ENCODE measurements at places on chromosomes 11 and 22.
A peak's percentile ranks its signal among the peaks of the same experiment; 100 is the strongest.

GRCh38 chr11:115462757-115463156 lies 41.5 kb downstream of the CADM1 start:
- no peaks in the 10 kb centered on the region for H3K4me1 ChIP-seq
- no peaks in the 10 kb centered on the region for H3K36me3 ChIP-seq
- H3K4me3 ChIP-seq = no peak overlapping the region
- H3K27me3 ChIP-seq = no peaks in the 10 kb centered on the region
- no peak overlapping the region for H3K27ac ChIP-seq

DNA sequence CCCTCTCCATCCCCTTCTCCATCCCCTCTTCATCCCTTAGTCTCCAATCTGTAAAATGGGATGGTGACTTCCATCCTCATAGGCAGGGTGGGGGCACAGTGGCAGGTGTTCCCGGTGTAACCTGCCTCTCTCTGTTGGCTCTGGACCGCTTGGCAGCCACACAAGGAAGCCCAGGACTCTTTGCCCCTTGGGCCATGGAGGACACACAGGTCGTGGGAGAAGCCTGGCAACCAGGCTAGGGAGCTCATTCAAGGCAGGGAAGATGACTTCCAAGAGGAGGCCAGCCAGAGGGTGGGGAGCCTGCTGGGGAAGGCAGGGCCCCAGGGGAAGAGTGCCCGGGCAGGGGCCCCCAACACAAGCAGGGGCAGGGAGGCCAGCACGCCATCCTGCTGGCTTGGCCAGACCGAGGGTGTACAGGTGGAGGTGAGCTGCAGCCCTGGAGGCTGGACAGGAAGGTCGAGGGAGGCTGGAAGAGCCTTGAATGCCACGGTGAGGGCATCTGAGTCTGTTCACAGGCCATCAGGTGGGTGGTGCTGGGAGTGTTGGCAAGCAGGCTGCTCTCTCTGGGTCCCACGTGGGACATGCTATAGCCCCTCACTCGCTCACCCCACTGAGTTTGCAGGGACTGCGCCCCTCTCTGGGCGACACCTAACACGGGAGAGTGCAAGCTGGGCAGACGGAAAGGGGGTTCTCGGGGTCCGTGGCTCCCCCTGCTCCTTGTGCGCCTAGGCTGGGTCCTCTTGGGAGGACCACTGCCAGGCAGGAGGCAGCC lies 15.5 kb upstream of the CTSD start:
- H3K27ac ChIP-seq = no peak overlapping the region
- no peaks in the 10 kb centered on the region for H3K27me3 ChIP-seq
- H3K4me3 ChIP-seq = no peak overlapping the region
- no peaks in the 10 kb centered on the region for H3K36me3 ChIP-seq
- no peaks in the 10 kb centered on the region for H3K4me1 ChIP-seq

DNA sequence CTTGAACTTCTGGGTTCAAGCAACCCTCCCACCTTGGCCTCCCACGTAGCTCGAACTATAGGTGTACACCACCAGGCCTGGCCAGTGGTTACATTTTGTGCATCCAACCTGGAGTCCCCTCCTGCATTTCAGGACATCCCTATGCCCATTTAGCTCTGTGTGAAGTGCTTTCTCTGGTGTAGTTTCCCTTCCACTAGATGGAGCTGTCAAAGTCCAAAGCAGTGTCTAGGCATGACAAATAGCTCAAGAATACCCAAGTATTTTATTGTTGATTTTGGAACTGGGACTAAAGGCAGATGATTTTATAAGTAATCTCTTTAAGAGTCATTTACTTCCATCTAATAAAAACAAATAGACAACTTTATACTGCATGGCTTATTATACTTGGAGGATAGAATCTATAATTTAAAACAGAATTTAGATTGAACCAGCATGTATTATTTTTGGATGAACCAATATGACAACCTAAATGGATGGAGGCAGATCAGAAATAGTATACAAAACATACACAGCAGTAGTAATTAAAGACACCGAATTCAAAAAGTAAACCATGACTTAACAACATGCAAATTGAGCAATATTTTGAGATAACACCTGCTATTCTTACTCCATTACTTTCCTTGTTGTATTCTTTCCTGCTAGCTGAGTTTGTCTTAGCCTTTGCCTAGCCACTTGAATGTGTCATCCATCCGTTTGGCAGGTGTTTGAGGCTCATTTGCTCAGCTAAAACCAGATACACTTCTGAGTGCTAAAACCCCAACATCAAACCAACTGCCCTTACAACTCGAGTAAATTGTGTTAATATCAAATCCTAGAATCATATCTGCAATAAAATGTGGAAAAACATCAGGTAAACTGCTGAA lies 37.7 kb downstream of the EIF4ENIF1 start:
- DNase-seq = no peak
- H3K4me3 ChIP-seq = no peak overlapping the region
- H3K27ac ChIP-seq = no peak overlapping the region
- H3K27me3 ChIP-seq = no peaks in the 10 kb centered on the region

GRCh38 chr11:43694477-43694876 lies 13.9 kb downstream of the HSD17B12 start:
- no peaks in the 10 kb centered on the region for H3K4me1 ChIP-seq
- no peak overlapping the region for H3K4me3 ChIP-seq
- no peak overlapping the region for H3K27ac ChIP-seq

DNA sequence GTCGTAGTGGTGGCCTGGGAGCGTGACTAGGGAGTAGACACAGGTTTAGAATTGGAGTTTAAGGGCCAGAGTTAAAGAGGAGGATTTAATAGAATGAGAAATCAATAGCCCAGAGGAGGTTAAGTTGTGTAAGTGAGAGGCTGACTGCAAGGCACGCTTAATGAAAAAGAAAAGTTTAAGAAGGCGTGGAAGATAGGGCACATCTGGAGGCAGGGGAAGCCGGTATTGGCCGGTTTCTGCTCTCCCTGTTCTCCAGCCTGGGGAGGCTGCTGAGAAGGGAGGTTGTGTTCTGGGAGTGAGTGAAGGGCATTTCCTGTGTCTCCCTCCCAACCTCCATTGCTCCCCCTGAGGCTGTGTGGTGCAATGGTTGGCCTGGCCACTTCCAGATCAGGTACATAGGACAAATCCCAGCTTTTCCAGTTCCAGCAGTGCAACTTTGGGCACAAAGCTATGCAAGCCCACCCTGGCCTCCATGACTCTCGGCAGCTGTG lies 6.3 kb downstream of the GRIK4 start:
- no peak overlapping the region for H3K4me3 ChIP-seq
- no peaks in the 10 kb centered on the region for H3K36me3 ChIP-seq
- no peaks in the 10 kb centered on the region for H3K27me3 ChIP-seq
- H3K27ac ChIP-seq = no peak overlapping the region
- DNase-seq = peak; percentile 27
- H3K4me1 ChIP-seq = no peaks in the 10 kb centered on the region

DNA sequence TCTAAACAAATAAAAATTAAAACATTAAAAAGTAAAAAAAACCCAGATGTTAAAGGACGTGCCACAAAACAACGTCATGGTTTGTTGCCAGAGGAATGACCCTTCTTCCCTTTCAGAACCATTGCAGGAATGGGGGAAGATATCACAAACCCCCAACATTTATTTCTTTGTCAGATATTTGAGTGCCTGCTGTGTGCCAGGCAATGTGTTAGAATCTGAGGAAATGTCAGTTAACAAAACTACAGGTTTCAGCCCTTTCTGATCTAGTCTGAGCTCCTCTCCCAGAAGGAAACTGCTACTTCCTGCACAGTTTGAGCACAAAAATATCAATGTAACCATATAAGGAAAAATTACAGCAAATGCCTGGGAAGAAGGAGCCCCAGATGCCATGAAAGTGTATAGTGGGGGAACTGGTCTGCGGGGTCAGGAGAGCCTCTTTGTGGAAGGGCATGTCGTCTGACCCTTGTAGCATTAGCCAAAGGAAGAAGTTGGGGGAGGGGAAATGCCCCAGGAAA lies 7.1 kb upstream of the NHERF4 start:
- no peaks in the 10 kb centered on the region for H3K27me3 ChIP-seq
- no peak for DNase-seq
- H3K4me3 ChIP-seq = no peak overlapping the region
- no peaks in the 10 kb centered on the region for H3K4me1 ChIP-seq

GRCh38 chr22:43554259-43554636 lies 142.4 kb downstream of the MPPED1 start:
- no peaks in the 10 kb centered on the region for H3K27me3 ChIP-seq
- H3K36me3 ChIP-seq = no peaks in the 10 kb centered on the region
- H3K4me1 ChIP-seq = no peaks in the 10 kb centered on the region
- H3K27ac ChIP-seq = no peak overlapping the region
- no peak for DNase-seq

DNA sequence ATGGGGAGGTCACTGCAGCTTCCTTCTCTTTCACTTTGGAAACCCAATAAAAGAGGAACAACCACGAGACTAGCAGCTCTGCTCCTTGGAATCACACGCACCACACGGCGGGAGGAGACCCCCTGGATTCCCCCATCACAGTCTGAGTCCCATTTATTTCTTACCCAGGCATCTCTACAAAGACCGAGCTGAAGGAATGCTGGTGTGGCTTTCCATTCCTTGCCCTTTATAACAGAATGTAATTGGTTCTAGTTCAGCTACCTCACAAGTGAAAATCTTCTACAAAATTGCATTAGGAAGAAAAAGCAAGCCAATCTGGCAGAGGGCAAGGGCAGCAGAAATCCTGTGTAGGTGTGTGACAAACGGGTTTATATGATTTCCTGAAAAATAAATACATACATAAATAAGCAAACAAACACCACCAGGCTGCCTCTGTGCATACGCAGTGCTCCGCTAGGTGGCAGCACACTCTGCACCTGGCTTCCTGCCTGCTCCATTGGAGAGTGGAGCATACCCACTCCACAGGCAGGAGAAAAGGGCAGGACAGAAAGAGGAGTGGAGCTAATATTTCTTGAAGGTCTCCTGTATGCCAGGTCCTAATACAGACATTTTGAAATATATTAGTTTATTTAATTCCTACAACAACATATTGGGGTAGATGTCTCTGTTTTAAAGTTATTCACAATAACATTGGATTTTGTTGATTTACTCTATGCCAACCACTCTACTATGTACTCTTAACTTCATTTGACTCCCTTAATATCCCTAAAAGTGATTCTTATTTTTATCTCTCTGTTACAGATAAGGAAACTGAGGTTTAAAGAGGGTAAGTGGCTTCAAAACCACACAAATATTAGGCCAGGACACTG lies 673.1 kb downstream of the KCNA4 start:
- no peaks in the 10 kb centered on the region for H3K27me3 ChIP-seq
- no peaks in the 10 kb centered on the region for H3K36me3 ChIP-seq
- no peak overlapping the region for H3K27ac ChIP-seq
- no peak for DNase-seq
- no peaks in the 10 kb centered on the region for H3K4me1 ChIP-seq

- peaks cover 44% of the 10 kb centered on the region for H3K4me1 ChIP-seq
- H3K36me3 ChIP-seq = no peaks in the 10 kb centered on the region
- peak; percentile 42 for DNase-seq
- peak overlapping the region; percentile 89 for H3K27ac ChIP-seq
Measured at GRCh38 chr11:43992183-43992582, 49.7 kb downstream of the C11orf96 start.

DNA sequence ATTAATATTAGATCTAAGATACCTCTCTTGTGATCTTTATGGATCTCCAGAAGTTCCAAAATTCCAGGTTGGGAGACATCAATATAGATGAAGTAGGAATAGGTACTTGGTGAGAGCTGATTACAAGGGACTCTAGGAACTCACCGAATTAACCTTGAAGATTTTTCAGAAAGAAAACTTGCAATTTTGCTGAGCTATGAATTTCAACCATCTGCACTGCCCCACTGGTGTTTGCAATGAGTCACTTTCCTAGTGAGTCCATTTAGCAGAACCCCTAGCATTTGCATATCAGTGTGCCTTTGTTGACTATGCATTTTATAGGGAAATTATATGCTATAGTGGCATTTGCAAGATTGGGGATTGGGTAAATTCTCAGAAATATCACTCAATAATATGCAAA lies 122.0 kb downstream of the CTNND1 start:
- H3K27ac ChIP-seq = no peak overlapping the region
- H3K27me3 ChIP-seq = no peaks in the 10 kb centered on the region
- H3K36me3 ChIP-seq = no peaks in the 10 kb centered on the region

DNA sequence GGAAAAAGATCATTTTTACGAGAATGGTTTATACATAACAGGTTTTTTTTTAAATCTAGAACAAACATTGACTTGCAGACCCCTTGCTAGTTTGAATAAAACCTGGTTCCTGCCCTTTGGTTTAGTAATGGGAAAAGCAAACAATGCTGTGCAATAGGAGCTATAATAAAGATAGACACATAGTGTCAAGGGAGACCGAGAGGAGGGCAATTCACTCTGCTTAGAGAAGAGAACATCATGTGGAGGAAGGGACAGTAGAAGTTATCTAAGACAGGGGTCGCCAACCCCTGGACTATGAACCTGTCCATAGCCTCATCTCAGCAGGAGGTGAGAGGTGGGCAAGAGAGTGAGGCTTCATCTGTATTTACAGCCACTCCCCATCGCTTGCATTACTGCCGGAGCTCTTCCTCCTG lies 7.0 kb upstream of the RDX start:
- no peaks in the 10 kb centered on the region for H3K36me3 ChIP-seq
- no peak overlapping the region for H3K27ac ChIP-seq
- no peak for DNase-seq
- no peaks in the 10 kb centered on the region for H3K27me3 ChIP-seq

GRCh38 chr22:38218661-38219622 lies 17.1 kb downstream of the MAFF start:
- peak; percentile 77 for DNase-seq
- no peaks in the 10 kb centered on the region for H3K27me3 ChIP-seq
- H3K27ac ChIP-seq = peak overlapping the region; percentile 86
- no peak overlapping the region for H3K4me3 ChIP-seq
- H3K4me1 ChIP-seq = peaks cover 10% of the 10 kb centered on the region
- H3K36me3 ChIP-seq = peaks cover 56% of the 10 kb centered on the region

DNA sequence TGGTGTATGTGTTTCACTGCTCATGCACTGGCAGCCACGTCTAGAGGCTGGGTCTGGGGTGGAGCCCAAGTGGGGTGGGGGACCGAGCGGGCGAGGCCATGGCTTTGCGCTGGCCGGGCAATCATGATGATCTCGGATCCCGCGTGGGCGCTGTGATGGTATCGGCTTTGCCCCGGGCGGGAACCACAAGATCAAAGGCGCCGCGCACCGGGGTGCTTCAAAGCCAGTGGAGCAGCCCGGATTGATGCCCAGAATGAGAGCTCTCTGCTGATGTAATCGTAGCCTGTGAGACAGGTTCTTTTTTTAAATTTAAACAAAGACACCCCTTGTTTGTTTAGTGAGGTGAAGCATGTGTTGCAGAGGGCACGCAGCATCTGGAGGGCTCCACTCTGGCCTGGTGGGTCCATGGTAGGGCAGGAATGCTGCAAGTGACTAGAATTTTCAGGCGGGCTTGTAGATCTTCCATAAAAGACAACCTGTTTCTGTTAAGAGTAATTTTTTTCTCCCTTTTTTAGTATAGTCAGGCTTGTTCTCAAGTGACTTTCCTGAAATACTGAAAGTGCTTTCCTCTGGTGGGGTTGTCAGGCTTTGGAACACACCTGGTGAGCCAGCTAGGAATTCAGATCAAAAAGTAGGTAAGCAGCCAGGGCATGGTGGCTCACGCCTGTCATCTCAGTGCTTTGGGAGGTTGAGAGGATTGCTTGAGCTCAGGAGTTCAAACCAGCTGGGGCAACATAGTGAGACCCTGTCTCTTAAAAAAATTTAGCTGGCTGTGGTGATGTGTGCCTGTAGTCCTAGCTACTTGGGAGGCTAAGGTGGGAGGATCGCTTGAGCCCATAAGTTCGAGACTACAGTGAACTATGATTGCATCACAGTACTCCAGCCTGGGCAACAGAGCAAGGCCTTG lies 40.7 kb downstream of the ZNRF3 start:
- no peaks in the 10 kb centered on the region for H3K4me1 ChIP-seq
- no peak for DNase-seq
- no peaks in the 10 kb centered on the region for H3K36me3 ChIP-seq
- no peak overlapping the region for H3K4me3 ChIP-seq
- H3K27ac ChIP-seq = peak overlapping the region; percentile 16
